GM12891 (cell line): ENCODE measurements at places on chromosomes 3 and 15.

DNA sequence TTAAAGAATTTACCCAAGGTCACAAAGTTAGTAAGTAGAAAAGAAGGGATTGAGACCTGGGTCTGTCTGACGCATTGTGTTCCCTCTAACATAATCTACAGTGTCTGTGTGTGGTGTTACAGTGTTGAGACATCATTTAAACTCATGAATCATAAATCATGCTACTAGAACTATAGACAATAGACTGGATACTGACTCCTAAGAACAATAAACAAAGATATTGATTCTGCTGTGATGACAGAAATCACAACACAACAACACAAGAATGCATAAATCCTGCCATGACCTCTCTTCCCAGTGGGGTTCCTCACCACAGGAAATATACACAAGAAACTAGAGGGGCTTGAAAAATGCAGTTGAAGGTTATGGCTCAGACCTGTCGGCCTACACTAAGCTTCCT lies 44.3 kb downstream of the TRIM69 start:
- DNase-seq, result no peak

GRCh38 chr3:131840156-131840797 lies 194.5 kb downstream of the CPNE4 start:
- no peak for DNase-seq

GRCh38 chr15:40160021-40160420 lies 848 bp upstream of the BUB1B start:
- no peak for DNase-seq

DNA sequence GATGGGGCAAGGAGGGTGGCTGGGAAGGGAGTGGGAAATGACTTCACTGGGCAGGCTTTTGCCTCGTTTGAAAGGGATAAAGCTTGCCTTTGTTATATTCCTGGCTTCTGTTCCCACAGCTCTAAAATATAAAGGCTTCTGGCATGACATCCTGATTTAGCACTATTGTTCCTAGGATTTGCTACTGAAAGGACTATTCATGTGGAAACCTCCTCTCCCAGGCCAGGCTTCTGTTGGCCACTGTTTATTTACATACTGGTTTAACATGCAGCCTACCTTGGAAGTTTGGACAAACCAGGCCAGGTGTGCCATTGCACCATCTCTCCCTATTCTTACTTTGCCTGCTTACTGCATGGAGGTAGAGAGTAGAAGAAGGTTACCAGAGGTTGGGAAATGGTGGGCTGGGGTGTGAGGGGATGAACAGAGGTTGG lies 2.4 kb upstream of the LMCD1 start:
- DNase-seq, result no peak

DNA sequence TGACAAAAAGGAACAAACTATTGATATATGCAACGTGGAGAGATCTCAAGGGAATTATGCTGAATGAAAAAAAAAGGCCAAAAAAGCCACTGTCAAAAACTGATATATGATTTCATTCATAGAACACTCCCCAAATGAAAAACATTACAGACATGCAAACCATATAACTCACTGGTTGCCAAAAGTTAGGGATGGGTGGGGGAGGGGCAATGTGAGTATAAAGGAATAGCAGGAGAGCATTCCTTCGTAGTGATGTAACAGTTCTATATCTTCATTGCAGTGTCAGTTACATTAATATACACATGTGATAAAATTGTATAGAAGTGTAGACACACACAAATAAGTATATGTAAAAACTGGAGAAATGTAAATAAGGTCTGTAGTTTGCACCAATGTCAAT lies 12.2 kb downstream of the GBE1 start:
- DNase-seq, result no peak
